ENCODE measurements at places on chromosomes 2 and 18.

DNA sequence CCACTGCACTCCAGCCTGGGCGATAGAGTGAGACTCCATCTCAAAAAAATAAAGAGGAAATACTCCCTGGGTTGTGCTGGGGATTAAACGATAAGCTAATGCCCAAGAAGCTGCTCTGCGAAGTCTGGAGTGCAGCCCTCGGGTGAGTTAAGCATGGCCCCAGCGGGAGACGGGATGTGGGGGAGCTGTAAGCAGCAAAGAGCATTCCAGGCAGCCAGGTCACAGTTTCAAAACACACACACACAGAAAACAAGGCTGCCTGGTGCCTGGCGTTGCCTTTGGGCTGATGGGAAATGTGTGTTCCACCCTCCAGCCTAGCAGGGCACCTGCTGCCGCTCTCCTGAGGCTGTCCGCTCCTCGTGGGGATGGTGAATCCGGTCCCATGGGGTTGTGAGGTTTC is 24.1 kb downstream of the ODC1 start:
- DNase-seq = peak; percentile 91

DNA sequence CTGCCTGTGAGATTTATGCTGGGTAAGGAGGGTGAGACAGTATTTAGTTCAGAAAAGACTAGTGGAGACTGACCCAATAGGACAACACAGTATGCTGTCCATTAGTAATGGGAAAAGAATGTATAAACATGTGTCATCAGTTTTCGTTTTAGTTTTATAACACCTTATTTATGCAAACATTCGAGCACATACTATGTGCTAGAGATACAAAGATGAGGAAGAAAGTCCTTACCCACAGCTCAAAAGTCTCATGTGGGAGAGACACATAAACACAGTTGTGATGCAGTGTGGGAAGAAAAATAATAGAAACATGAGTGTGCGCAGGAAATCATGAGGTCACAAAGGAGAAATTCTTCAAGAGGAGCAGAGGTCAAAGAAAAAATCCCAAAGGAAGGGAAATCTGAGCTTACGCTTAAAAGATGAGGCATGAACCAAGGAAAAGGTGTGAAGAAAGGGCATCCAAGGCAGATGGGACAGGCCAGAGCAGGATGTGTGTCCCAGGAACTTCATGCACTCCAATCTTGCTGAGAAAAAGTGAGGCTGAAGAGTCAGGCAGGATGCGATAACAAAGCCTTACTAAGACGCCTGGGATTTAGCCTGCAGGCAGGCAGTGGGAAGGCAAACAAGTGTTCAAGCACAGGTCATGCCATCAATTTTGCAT is 8.1 kb downstream of the METTL21A start:
- peak; percentile 71 for DNase-seq

GRCh38 chr2:67498931-67499330 is 101.8 kb downstream of the ETAA1 start:
- DNase-seq = no peak

GRCh38 chr2:217729421-217730053 is 273.3 kb downstream of the TNS1 start:
- peak; percentile 86 for DNase-seq

DNA sequence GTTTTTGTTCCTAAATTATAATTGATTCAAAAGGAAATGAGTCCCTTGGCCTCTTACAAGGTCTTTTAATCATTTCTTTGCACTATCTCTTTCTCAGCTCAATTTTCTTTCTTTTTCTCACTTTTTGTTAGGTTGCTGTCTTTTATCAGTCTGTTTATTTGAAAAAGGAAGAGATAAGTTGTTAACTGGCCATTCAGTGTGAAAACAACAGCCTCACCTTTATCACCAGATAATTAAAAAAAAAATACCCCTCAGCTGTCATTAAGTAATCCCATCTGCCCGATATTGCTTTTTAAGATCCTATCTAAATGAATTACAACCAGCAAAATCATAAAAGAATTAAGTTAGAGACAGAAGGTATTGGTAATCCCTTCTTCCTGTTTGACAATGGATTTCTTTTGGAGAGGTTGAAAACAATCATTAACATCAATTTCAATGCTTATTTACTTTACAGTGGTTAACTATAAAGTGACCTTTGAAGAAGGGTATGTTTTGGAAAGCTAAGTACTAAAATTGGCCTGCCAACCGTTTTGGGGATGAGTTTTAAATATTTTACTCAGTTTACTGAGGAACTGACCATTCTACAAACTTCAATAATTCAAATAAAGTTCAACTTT is 104.9 kb downstream of the TGIF1 start:
- no peak for DNase-seq

DNA sequence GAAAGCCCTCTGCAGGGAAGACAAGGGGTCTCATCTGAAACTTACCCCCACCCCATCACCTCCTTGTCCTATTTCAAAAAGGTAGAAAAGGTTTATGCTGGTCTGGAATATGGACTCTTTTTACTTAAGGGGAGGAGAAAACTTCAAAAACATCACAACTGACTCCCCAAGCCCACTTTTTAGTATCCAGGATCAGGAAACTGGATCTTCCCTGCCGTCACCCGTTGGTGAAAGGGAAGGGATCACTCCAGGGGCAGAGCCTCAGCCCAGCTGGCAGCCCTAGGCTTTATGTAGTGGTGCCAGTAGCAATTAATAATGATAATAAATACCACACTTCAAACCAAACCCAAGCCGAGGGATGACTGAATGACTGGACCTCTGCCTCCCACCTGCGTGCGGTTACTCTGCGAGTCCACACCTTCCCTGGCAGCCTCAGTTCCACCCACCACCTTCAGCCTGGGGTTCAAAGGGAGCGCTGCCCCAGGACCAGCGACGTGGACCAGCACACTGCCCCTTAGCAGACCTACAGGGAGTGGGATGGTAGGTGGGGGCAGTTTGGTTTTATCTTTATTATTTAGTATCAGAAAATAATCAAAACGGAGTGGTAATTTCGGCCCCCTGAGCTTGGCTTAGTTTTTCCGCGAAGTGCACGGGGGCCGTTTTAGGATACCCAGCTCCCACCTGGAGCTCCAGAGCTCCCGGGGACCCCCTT is 4.9 kb upstream of the GATA6 start:
- DNase-seq = no peak

DNA sequence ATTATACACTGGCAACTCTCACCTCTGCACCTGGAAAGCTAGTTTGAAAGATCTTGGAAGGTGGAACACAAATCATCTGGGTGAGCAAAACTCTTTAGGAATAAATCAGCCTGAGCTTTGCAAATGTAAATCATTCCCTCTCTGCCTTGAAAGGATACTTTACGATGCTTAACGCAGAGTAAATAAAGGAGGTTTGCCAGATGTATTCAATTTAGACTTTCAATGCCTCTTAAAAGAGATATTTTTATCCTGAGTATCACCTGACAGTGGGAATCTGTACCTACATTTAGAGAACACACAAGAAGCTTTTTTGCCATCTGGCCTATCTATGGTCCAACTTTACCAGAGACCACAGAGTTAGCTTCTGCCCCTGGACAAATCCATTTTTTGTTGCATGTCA is 983.2 kb upstream of the CDH2 start:
- DNase-seq = peak; percentile 79

DNA sequence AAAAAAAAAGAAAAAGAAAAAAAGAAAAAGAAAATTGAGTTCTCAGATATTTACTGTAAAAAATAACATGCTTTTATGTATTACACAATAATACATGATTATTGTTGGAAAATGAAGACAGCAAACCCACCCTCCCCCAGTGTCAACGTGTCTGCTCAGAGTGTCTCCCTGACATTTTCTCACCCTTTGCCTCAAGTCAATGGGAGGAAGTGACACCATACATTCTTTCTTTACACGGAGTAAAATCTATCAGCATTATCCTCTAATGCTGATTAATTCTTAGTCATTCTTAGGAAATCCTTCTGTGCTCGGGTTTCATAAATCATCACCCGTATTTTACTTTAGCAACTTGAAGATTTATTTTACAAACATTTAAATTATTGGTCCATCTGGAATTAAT is 32.0 kb downstream of the CTAGE1 start:
- DNase-seq = peak; percentile 92

DNA sequence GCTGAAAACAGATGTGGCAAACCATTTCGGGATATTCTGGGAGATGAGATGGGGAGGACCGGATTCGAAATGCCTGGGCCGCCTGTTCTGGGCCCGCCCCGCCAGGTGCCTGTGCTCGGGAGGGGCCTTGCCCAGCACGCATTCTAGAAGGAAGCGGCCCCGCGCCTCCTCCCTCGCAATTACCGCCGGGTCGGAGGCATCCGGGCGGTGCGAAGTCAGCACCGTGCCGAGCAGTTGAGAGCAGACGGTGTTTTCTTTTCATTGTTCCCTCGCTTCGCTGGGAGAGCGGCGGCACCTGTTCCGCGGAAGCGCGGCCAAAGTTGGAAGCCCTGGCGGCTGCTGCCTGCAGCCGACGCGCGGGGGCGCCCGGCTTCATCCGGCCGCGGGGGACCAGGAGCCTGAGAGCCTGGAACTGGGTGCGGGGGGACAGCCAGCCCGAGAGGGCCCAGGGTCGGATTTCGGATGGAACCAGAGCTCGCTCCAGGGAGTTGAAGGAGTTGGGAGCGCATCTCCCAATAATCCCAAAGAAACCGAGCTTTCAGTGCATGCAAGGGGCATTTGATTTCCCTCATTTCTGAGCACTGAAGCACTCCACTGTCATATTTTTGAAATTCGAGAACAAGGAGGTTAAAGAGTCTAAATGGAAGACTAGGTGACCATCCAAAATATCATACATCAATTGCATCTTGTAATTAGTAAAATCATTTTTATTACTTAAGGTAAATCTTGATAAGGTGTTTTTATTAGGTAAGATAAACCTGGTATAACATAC is 241.8 kb upstream of the RAB12 start:
- no peak for DNase-seq

GRCh38 chr2:24919506-24920097 is 435 bp downstream of the ADCY3 start:
- no peak for DNase-seq

GRCh38 chr2:3899536-3900155 is 196.3 kb downstream of the DCDC2C start:
- DNase-seq = no peak

- DNase-seq = no peak
Measured at GRCh38 chr2:20582600-20583221, 68.2 kb downstream of the HS1BP3 start.

GRCh38 chr18:54043484-54044251 is 180.8 kb downstream of the MBD2 start:
- DNase-seq = no peak

- DNase-seq = no peak
Measured at GRCh38 chr2:94994914-94995552, 30.5 kb upstream of the MAL start.

DNA sequence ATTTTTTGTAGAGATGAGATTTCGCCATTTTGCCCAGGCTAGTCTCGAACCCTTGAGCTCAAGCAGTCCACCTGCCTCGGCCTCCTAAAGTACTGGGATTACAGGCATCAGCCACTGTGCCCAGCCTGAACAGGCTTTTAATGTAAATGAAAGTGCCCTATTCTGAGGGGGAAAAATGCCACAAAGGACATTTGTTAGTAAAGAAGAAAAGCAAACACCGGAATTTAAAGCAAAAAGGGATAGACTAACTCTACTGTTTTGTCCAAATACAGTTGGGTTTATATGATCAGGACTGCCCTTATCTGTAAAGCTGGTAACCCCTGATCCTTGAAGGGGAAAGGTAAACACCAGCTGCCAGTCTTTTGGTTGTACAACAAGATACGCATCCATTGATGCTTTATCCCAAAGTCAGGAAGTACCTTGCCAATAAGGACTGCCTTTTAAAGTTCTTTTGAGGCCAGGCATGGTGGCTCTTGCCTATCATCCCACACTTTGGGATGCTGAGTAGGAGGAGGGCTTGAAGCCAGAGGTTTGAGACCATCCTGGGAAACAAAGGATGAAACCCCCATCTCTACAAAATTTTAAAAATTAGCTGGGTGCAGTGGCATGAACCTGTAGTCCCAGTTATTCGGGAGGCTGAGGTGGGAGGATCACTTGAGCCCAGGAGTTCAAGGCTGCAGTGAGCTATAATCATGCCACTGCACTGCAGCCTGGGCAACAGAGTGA is 13.1 kb downstream of the CLEC4F start:
- no peak for DNase-seq

DNA sequence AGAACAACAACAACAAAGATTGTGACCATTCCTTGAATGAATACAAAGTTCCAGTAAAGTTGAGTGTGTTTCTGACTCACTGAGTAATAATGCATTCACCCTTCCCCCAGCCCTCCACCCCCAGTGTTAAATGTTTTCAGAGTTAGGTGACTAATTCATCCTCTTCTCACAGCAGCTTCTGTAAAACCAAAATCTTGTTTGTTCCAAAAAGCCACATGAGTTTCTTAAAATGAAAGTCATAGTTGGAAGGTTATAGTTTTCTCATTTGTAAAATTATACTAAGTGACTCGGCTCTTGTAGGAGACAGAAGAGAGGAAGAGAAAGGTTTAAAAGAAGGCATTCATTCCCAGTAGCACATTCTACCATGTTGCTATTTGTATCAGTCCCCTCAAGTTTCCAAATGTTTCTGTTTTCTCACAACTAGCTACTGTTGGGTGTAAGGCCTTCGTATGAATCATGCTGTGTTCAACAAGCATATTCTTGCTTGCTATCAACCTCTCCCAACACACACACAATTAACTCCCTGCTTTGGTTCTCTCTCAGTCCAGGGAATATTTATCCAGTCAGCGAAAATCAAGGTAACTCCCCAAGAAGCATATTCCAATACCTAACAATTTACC is 75.3 kb downstream of the MBD2 start:
- DNase-seq = peak; percentile 94

GRCh38 chr18:55794288-55795052 is 206.5 kb upstream of the TCF4 start:
- DNase-seq = peak; percentile 57

DNA sequence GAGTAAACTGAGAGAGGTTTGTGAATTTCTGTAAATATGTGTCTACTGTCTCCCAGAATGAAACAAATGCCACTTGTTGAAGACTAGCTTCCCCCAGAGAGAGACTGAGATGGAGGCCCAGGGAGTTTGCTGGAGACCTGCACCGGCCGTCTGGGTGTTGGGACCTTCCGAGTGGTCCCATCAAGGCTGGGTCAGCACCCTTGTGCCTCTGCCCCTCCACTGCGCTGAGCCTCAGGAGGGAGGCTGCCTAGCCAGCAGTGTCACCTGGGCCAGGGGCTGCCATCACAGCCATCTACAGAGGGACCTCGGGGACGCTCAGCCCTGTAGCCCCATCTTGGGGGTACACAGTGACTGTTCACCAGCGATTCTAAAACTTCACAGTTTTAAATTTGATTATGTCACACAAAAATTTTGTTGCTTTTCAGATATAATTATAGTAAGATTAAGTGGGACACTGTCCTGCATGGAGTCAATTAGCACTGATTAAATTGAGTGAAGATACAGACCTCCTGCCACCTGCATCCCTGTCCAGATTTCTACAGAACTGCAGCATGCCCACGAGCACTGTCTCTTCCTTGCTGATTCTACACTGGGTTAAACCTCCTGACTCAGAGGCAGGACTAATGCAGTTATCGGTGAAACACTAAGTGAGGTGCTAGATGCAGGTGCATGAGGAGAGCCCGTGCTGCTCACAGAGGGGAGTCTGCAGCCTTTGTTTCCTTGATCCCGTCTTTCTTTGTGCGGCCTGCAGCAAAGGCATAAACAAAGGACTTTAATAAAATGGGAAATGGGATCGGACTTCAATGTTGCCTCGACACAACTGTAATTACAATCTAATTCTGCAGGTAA is 50.5 kb downstream of the TMEM18 start:
- no peak for DNase-seq

- no peak for DNase-seq
Measured at GRCh38 chr18:76824754-76825153, 2.4 kb downstream of the ZNF236 start.

GRCh38 chr2:219439506-219439905 is 4.9 kb downstream of the SPEG start:
- no peak for DNase-seq

- DNase-seq = peak; percentile 87
Measured at GRCh38 chr2:217338306-217338916, 478.5 kb upstream of the TNP1 start.

All from fibroblast of upper back skin (primary cell).